Sigmoid colon (tissue), 7 donors: ENCODE measurements at places on chromosomes 11 and 22. TPM values are rescaled to one million over a fixed set of nuclear protein-coding genes. Genes with fewer than 3 reads are reported as not detected.
A peak's percentile ranks its signal among the peaks of the same experiment; 100 is the strongest.

CHRM1 gene
- 0.16 TPM for total RNA-seq

OR52B2 gene
- total RNA-seq = not detected

DNA sequence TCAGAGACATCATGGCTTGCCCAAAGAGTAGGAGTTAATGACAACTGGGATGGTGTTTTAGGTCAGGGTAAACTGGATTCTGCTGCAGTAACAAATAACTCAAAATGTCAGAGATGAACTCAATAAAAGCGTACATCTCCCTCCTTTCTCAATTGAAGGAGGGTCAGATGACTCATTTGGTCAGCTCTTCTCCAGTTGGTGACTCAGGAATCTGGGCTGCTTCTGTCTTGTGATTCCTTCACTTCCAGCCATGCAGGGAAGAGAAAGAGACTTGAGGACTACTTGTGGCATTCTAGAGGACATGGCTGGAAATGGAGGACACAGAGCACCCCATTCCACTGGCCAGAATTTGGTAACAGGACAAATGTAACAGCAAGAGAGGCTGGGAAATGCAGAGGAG is 3.2 kb upstream of the SYT13 start:
- H3K27ac ChIP-seq = no peak overlapping the region
- no peaks in the 10 kb centered on the region for H3K4me1 ChIP-seq
- H3K36me3 ChIP-seq = no peaks in the 10 kb centered on the region
- DNase-seq = no peak

DNA sequence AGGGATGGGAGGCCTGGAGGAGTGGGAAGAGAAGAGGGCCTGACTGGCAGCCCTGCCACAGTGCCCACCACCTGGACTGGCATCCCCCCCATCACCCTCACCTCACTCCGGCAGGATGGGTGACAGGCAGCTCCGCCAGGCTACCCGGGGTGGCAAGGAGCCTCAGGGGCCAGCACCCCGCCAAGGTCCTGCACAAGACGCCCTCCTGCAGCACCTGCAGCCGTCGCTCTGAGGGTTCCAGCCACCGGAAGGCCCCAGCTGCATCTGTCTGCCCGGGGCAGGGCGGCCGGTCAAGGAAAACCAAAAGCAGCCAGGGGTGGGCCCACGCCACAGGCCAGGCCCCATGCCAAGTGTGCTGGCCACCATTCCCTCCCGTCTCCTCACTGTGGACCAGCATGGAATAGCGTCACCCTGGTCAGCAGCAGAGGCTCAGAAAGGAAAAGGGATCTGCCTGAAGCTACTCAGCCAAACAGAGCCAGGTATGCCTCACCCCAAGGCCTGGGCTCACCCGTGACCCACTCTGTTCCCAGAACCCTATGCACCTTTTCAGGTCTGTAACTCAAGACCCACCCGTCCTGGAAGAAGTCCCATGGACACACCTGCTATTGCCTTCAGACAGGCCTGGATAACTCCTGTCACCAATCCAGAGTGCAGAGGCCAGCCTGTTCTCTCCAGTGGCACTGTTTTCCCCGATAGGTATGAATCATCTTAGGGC is 7.0 kb downstream of the RHBDD3 start:
- DNase-seq = no peak
- H3K4me3 ChIP-seq = no peak overlapping the region
- H3K36me3 ChIP-seq = peaks cover 3% of the 10 kb centered on the region
- no peaks in the 10 kb centered on the region for H3K27me3 ChIP-seq
- H3K4me1 ChIP-seq = no peaks in the 10 kb centered on the region

GAL3ST1 gene
- total RNA-seq = 2.8 TPM

- H3K27me3 ChIP-seq = no peaks in the 10 kb centered on the region
- DNase-seq = no peak
- no peak overlapping the region for H3K4me3 ChIP-seq
- H3K4me1 ChIP-seq = no peaks in the 10 kb centered on the region
- no peak overlapping the region for H3K27ac ChIP-seq
These were observed 27.2 kb downstream of the BSX start for GRCh38 chr11:122954455-122954854.

SEPTIN5 gene
- 14.5 TPM for total RNA-seq

ART1 gene
- not detected for total RNA-seq

TH gene
- not detected for total RNA-seq

PICALM gene
- total RNA-seq = 250 TPM

DNA sequence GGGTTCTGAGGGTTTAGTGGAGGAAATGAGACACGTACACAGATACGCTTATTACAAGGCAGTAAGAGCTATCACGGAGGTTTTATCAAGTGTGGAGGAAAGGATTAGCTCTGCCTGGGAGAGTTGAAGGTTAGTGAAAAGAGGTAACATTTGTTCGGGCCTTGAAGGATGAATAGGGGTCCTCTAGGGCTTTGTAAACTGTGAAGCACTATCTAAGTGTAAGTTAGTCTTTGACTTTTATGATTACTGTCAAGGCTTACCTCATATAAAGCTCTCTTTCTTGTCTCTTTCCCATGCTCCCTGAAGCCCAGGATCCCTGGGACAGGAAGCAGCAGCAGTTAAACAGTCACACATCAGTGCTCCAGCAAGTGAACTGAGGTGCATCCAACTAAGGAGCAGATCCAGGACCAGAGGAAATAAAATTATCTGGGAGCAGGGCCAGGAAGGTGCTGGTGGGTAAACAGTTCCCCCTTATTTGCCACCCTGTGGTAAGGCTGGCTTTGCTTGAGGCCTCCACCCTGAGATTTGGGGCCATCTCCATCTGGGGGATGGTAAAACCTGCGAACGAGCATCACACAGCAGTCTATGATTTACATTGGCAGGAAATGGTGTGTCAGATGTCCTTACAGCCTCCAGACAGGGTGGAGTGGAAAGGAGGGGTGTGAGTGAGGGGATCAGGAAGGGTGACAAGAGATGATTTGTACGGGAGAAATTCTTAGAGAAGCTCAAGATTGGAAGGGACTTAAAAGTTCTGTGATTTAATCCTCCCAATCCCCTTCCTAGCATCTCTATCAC is 27.2 kb downstream of the GVQW3 start:
- no peak overlapping the region for H3K4me3 ChIP-seq
- no peak for DNase-seq
- no peaks in the 10 kb centered on the region for H3K27me3 ChIP-seq
- no peak overlapping the region for H3K27ac ChIP-seq
- H3K36me3 ChIP-seq = no peaks in the 10 kb centered on the region

GRCh38 chr11:35427071-35427470 is 7.7 kb upstream of the SLC1A2 start:
- no peak overlapping the region for H3K27ac ChIP-seq
- H3K27me3 ChIP-seq = no peaks in the 10 kb centered on the region
- no peaks in the 10 kb centered on the region for H3K36me3 ChIP-seq
- no peaks in the 10 kb centered on the region for H3K4me1 ChIP-seq

- peaks cover 12% of the 10 kb centered on the region for H3K4me1 ChIP-seq
- H3K27me3 ChIP-seq = no peaks in the 10 kb centered on the region
- no peak overlapping the region for H3K27ac ChIP-seq
- H3K36me3 ChIP-seq = no peaks in the 10 kb centered on the region
- DNase-seq = no peak
- H3K4me3 ChIP-seq = no peak overlapping the region
These were observed 4.3 kb upstream of the SBF2 start for GRCh38 chr11:10298342-10298741.

C11orf91 gene
- not detected for total RNA-seq

- H3K4me1 ChIP-seq = no peaks in the 10 kb centered on the region
- H3K27ac ChIP-seq = no peak overlapping the region
These were observed 48.1 kb downstream of the SPON1 start for GRCh38 chr11:14010665-14011064.

GRCh38 chr11:61580271-61580888 is 496 bp downstream of the SYT7 start:
- H3K4me1 ChIP-seq = peaks cover 12% of the 10 kb centered on the region
- no peak for DNase-seq

FJX1 gene
- total RNA-seq = 2.6 TPM

OR8G5 gene
- not detected for total RNA-seq

DNA sequence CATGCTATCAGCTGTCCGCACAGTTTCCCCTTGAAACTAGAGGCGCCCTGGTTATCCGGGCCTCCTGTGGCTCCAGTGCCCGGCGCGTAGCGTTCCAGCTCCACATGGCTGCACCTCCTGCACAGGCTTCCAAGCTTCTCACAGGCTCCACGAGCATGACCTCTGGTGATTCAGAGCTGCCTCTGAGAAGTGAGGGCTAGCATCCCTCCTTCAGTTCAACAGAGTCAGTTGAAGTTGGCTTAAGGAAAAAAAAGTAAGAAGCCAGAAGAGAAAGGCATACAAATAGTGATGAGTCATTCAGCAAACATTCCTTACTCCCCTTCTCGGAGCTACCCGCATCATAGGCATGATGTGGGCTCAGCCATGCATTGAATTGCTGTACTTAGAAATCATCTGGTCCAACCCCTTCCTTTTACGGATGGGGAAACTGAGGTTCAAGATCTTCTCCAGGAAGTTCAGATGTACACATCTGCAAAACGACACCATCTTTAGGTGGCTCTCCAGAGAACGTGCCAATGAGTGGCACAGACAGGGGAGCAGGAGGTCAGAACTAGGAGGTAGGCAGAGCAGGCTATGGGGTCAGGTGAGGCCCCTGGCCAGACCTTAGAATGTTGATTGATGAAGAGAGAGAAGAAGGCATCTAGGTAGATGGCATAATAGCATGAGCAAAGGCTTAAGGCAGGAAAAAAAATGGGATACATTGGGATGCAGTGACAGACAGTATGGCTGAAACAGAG is 216.3 kb upstream of the TBCEL start:
- H3K36me3 ChIP-seq = no peaks in the 10 kb centered on the region
- H3K4me3 ChIP-seq = no peak overlapping the region
- no peaks in the 10 kb centered on the region for H3K4me1 ChIP-seq
- H3K27me3 ChIP-seq = peaks cover 10% of the 10 kb centered on the region

OLFML1 gene
- 7.1 TPM for total RNA-seq

GRCh38 chr11:72705442-72706365 is 31.5 kb upstream of the PDE2A start:
- H3K27me3 ChIP-seq = no peaks in the 10 kb centered on the region
- no peak overlapping the region for H3K4me3 ChIP-seq
- peaks cover 27% of the 10 kb centered on the region for H3K4me1 ChIP-seq
- H3K36me3 ChIP-seq = peaks cover 25% of the 10 kb centered on the region
- H3K27ac ChIP-seq = no peak overlapping the region

ROBO4 gene
- total RNA-seq = 9.1 TPM

PARVB gene
- 18.9 TPM for total RNA-seq

DNA sequence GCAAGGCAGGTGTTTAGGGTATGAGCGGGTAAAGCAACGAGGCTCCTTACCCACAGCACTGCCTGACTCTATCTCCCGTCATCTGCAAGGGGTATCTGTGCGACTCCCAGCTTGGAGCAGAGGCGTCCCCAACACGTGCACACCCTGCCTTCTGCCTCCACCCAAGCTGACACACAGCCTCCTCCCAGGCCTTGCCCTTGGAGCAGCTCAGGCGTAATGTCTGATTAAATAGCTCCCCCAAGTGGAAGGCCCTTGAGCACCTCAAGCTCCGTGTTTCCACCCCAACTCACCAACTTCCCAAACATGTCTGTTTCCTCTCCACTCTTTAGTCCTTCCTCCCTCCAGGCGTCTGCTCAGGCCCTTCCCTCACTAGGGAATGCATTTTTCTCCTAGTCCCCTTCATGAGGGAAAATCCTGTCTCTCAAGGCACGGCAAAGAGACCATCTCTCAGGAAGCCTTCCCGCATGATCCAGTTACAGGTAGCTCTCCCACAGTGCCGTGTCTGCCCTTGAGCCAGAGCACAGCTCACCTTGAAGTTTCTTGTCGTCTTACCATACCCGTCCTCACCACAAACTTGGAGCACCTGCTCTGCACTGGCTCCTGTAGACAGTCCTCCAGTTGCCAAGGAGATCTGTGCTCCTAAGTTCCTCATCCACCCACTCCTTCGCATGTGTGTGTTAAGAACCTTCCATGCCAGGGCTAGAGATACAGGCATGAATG is 15.8 kb downstream of the CYB5R2 start:
- H3K4me1 ChIP-seq = no peaks in the 10 kb centered on the region
- H3K27me3 ChIP-seq = no peaks in the 10 kb centered on the region
- no peak overlapping the region for H3K4me3 ChIP-seq
- no peak overlapping the region for H3K27ac ChIP-seq

OR2AT4 gene
- not detected for total RNA-seq

TNNT3 gene
- 4.4 TPM for total RNA-seq

GRCh38 chr11:33256031-33256812 is 959 bp upstream of the HIPK3 start:
- no peaks in the 10 kb centered on the region for H3K27me3 ChIP-seq
- peak overlapping the region; percentile 99 for H3K27ac ChIP-seq
- H3K4me3 ChIP-seq = peak overlapping the region; percentile 66
- DNase-seq = no peak
- no peaks in the 10 kb centered on the region for H3K36me3 ChIP-seq
- no peaks in the 10 kb centered on the region for H3K4me1 ChIP-seq

DNA sequence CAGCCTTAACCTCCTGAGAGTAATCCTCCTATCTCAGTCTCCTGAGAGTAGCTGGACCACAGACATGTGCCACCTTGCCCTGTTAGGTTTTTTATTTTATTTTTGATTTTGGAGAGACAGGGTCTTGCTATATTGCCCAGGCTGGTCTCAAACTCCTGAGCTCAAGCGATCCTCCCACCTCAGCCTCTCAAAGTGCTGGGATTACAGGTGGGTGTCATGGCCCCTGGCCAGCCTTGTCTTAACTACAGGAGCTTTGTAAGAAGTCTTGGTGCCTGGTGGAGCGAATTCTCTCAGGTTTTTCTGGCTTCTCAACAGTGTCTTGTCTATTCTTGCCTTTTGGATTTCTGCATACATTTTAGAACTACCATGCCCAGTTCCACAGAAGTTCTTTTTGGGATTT is 546.4 kb downstream of the TBC1D22A start:
- H3K27me3 ChIP-seq = no peaks in the 10 kb centered on the region
- no peak overlapping the region for H3K4me3 ChIP-seq
- no peak for DNase-seq

DNA sequence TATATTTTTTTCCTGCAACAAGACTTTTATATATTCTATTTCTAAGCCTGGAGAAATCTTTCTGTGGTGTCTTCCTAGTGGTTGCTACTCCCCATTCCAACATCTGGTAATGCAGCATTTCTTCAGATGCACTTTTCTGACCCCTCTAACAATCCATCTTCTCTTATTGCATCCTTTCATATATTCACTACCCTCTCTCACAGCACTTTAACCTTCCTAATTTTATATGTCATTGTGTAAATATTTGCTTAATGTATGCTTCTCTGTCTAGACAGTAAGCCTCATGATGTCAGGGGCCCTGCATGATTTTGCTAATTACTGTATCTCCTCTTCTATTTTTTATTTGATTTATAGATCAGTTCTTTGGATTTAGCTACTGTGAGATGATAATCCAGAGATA is 701.6 kb downstream of the KCNA4 start:
- no peak for DNase-seq
- peaks cover 6% of the 10 kb centered on the region for H3K4me1 ChIP-seq
- no peak overlapping the region for H3K4me3 ChIP-seq
- H3K36me3 ChIP-seq = no peaks in the 10 kb centered on the region

- DNase-seq = no peak
- no peaks in the 10 kb centered on the region for H3K36me3 ChIP-seq
- H3K4me3 ChIP-seq = no peak overlapping the region
- no peaks in the 10 kb centered on the region for H3K4me1 ChIP-seq
- H3K27me3 ChIP-seq = no peaks in the 10 kb centered on the region
These were observed 93.0 kb upstream of the TOP3B start for GRCh38 chr22:22075382-22076163.

GRCh38 chr11:70364745-70365543 is 33.4 kb upstream of the CTTN start:
- peaks cover 7% of the 10 kb centered on the region for H3K36me3 ChIP-seq
- no peak overlapping the region for H3K4me3 ChIP-seq
- no peak overlapping the region for H3K27ac ChIP-seq
- H3K27me3 ChIP-seq = no peaks in the 10 kb centered on the region
- peaks cover 17% of the 10 kb centered on the region for H3K4me1 ChIP-seq
- no peak for DNase-seq

ZP1 gene
- total RNA-seq = not detected

- H3K27ac ChIP-seq = no peak overlapping the region
- H3K36me3 ChIP-seq = no peaks in the 10 kb centered on the region
- no peaks in the 10 kb centered on the region for H3K4me1 ChIP-seq
These were observed 29.5 kb upstream of the LMO1 start for GRCh38 chr11:8293171-8293570.
